ENCODE measurements at places on chromosomes 1 and 21. TPM values are rescaled to one million over a fixed set of nuclear protein-coding genes. Genes with fewer than 3 reads are reported as not detected.
A peak's percentile ranks its signal among the peaks of the same experiment; 100 is the strongest.

GRCh38 chr21:44432841-44433790 is 22.2 kb upstream of the LRRC3 start:
- DNase-seq: no peak

DNA sequence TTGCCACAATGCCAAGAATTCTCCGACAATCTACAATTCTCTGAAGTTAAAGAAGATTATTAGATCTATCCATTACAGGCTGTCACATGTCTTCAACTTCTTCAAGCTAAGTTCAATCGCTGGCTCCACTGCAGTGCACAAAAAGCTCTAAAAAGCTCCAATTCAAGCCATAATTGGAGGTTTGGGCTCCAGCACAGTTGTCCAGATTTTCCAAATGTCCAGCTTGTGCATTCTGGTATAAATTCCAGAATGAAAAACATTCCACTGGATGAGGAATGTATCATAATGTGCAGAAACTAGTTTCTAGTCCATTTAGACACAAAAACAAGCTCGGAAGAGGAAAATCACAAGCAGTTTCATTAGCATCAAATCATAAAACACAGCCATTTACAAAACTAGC is 138.6 kb downstream of the NRIP1 start:
- no peak for DNase-seq

DNA sequence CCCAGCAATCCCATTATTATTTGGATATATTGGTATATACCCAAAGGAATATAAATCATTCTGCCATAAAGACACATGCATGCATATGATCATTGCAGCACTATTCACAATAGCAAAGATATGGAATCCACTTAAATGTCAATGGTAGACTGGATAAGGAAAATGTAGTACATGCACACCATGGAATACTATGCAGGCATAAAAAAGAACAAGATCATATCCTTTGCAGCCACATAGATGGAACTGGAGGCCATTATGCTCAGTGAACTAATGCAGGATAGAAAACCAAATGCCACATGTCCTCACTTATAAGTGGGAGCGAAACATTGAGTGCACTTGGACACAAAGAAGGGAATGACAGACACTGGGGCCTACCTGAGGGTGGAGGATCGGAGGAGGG is 24.6 kb downstream of the KAZN start:
- no peak for DNase-seq

DNA sequence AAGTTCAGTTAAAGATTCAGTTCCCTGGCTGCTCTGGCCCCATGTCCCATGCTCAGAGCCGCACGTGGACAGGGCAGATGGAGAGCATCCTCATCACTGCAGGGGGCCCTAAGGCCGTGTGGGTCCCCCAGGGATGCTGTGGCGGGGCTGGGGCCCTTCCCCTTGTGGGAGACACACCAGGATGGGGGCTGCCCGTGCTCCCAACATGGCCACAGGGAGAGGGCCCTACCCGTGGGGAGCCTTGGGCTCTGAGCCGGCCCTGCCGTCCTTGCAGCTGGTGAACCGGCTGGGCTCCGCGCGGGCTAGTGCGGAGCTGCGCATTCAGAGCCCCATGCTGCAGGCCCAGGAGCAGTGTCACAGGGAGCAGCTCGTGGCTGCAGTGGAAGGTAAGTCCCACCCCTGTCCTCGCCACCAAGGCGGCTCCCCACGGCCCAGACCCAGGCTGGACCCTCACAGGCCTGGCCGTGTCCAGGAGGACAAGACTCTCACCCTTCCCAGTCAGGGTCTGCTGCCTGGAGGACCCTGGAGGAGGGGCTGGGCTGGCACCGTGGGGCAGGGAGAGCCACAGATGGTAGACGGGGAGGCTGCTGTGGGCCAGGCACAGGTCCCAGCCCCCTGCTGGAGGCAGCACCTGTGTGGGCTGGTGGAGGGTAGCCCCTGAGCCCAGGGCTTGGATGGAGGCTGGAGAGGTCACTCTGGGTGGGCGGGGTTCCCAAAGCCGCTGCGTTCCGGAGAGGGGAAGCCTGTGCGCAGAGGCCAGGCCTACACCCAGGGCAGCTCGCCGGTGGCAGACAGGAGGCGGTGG is 53.8 kb downstream of the TRIM11 start:
- no peak for DNase-seq

- DNase-seq: peak; percentile 40
Measured at GRCh38 chr21:39385299-39386145, 36.6 kb upstream of the HMGN1 start.

GJA5 gene
- not detected for total RNA-seq

ZNHIT6 gene
- 20.2 TPM for total RNA-seq

- DNase-seq: no peak
Measured at GRCh38 chr1:89545264-89546038, 20.8 kb downstream of the LRRC8B start.

RGS1 gene
- 10.3 TPM for total RNA-seq

DNA sequence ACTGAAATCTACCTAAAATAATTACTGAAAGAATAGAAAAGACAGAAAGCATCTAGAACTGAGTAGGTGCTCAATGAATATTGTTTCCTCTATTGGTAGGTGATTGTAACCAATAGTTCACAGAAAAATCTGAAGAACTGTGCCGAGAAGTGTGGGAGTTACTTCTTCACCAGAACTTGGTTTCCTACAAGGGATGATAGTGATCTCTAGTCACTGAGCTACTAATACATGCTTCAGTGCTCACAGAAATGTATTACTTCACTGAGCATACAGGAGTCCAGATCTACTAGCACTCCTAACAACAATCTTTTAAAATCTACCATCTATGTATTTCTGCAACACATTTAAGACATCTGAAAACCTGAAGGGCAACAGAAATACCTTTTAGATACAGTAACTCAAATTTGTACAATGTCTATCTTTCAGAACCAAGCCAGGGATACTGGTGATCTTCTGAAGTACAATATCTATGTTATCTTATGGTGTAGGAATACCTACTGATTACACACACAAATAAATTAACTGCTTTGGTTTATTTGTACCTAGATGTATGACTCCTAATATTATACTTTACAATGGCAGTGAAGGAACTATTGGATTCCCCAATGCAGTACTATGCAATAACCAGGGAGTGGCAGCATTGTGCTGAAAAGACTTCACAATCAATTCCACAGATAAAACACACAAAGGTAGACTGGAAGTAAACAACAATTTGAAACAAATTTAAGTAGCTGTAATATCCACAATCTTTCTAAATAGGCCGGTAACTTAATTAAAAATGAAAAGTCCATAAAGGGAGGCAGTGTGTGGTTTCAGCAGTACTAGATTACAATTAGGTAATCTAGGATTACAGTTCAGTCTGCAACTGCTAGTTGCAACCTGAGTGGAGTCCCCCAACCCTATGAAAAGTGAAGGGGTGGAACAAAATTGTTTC is 243.0 kb downstream of the SLC45A1 start:
- DNase-seq: peak; percentile 25

DNA sequence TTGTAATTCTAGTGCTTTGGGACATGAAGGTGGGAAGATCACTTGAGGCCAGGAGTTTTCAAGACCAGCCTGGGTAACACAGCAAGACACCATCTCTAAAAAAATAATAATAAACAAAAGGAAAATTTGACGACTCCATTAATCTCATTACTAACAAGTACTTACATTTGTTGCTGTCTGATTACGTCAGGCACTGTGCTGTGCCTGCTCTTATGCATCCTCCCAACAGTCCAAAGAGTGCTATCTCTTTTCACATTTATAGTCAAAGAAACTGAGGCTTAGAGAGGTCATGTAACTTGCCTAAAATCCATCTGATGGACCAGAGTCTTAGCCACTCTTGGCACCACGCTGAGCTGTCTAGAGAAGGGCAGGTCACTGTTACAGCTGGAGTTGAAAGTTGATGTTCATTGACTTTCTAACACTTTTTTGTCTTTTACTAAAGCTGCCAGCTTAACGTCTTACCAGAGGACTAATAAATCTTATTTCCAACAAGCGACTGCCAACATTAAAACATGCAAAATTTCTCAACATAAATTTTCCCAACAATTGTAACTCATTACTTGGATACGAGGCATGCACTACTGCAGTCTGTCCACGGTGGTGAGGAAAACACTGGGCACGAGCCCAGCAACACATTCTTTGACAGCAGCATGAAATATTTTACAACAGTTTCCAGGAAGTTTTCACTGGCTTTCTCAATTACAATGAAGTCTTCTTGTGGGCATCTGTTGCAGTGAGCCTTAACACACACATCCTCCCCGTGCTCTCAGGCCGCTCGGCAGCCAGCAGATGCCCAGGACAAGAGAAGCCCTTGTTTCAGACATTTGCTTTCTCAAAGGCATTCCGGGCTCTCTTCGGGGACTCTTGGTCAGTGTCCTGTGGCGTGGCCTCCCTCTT is 262.9 kb upstream of the PROX1 start:
- no peak for DNase-seq

DNA sequence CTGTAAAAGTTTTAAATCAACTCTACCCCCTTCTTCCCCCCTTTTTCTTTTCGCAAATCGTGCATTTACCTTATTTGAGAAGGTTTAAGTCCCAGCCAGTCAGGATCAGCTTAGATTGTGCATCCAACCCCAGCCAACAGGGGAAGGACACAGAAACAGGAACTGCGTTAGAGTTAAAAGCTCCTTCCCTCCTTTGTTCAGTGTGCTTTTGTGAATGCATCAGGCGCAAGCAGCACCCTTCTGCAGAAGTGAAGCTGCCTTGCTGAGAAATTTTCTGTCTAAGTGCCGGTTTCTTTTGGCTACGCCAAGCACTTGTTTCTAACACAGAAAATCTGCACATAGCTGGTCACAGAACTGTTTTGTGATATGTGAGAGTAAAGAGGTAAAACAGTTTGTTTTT is 56.2 kb upstream of the PRRC2C start:
- no peak for DNase-seq

DNA sequence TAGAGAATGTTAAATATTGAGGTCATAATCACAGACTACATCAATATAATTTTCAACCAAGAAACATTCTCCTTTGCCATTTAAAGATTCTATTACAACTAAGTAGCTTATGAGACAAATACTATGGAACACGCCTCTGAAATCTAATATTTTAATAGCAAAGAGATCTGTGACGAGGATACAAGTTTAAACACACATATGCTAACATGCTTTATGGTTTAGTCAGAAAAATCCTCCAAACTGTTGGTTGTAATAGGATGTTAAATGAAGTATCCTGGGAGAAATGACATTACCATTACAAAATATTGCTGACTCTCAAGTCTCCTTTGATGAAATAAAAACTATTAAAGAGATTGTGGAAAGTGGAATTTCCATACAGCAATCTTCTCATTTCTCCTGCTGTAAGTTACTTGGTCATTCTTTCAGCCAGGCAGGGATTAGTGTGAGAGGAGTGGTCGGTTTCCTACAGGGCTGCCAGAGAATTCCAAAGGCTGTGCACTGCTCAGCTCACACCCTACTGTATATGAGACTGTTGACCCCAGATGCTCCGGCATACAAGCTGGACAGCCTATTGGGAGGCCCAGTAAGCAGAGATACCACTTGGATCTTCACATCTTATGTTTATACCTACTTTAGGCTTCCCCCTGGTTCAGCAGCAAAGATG is 26.6 kb downstream of the SCYL3 start:
- no peak for DNase-seq

- DNase-seq: no peak
Measured at GRCh38 chr1:30213936-30214335, 509.4 kb downstream of the MATN1 start.

DNA sequence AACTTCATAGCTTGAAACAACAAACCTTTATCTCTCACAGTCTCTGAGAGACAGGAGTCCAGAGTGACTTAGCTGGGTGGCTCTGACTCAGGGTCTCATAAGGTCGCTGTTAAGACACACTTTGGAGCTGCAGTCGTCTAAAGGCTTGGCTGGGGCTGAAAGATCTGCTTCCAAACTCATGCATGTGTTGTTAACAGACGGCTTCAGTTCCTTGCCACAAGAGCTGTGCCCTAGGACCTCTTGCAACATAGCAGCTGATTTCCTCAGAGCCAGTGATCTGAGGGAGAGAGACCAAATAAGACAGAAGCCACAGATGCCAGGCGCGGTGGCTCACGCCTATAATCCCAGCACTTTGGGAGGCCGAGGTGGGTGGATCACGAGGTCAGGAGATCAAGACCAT is 176.8 kb downstream of the DISC1 start:
- no peak for DNase-seq

GRCh38 chr1:221150996-221151395 is 271.8 kb downstream of the HLX start:
- no peak for DNase-seq

GRCh38 chr1:206058927-206059292 is 5.9 kb downstream of the RHEX start:
- DNase-seq: no peak

GRCh38 chr1:235739124-235739523 is 89.5 kb upstream of the GNG4 start:
- no peak for DNase-seq

FAM163A gene
- total RNA-seq: not detected

DNA sequence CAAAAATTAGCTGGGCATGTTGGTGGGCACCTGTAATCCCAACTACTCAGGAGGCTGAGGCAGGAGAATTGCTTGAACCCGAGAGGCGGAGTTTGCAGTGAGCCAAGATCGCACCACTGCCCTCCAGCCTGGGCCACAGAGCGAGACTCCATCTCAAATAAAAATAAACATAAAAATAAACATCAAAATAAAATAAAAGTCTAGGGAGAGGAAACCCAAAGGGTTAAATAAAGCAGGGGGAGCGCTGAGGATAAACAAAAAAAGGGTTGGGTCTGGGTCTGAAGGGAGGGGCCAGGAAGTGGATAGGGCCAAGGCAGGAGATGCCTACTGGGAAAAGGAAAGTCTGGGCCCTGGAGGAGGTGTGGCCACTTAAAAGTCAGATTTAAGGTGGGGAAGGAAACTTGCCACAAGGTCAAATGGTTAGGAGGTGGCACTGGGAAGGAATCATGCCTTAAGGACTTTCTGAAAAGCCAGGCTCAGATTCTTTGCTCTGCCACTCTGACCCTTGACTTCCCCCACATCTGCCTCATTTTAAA is 150.0 kb downstream of the ADSS2 start:
- no peak for DNase-seq

- DNase-seq: no peak
Measured at GRCh38 chr1:5915587-5916571, 76.3 kb downstream of the NPHP4 start.

- DNase-seq: no peak
Measured at GRCh38 chr1:59290193-59290949, 6.5 kb upstream of the FGGY start.

GRCh38 chr1:242690849-242691609 is 166.5 kb upstream of the PLD5 start:
- DNase-seq: no peak

DNA sequence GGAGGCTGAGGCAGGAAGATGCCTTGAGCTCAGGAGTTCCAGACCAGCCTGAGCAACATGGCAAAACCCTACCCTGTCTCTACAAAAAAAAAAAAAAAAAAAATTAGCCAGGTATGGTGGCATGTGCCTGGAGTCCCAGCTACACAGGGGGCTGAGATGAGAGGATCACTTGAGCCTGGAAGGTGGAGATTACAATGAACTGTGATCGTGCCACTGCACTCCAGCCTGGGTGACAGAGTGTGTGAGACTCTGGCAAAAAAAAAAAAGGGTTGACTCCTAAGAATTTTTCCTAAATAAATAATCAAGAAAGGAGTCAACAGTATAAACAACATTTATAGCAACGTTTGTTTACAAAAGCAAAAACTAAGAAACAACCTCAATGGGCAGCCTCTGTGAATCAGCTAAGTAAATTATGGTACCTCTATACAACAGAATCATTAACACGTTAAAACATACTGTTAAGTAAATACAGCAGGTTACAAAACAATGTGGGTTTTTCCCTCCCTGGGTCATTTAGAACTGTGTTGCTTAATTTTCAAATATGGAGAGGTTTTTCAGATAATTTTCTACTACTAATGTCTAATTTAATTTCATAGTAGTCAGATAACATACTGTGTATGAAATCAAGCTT is 56.8 kb downstream of the SLC30A10 start:
- DNase-seq: no peak

Data from T-cell (primary cell).